ENCODE measurements at places on chromosomes 5 and 9.

GRCh38 chr9:87443006-87443405 lies 54.7 kb upstream of the DAPK1 start:
- no peak for DNase-seq

DNA sequence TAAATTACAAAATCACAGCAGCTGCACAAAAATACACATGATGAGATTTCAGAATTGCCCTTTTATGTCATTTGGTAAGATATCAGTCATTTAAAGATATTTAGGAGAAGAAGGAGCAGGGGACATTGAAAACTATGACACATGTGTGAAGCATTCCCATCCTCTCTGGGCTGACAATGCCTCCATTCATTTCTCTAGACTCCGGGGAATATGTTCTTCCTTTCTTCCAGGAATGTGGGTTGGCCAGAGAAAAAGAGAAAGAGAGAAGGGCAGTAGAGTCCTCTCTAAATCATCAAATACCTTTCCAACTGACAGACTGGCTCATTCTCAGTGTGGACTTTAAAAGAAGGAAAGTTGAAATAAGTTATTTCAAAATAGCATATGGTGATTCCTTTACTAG lies 205.6 kb upstream of the ADAMTSL1 start:
- no peak for DNase-seq

GRCh38 chr5:93246090-93246855 lies 334.7 kb downstream of the NR2F1-AS1 start:
- no peak for DNase-seq

GRCh38 chr9:91502475-91502874 lies 78.8 kb upstream of the NFIL3 start:
- DNase-seq: no peak

- no peak for DNase-seq
Observed at GRCh38 chr5:72705178-72705577, 111.3 kb upstream of the TNPO1 start.

GRCh38 chr5:77850536-77851175 lies 74.5 kb upstream of the TBCA start:
- DNase-seq: no peak

- no peak for DNase-seq
Observed at GRCh38 chr9:110623462-110624025, 44.0 kb upstream of the SVEP1 start.

- no peak for DNase-seq
Observed at GRCh38 chr5:65149827-65150226, 331.9 kb downstream of the ADAMTS6 start.

- DNase-seq: no peak
Observed at GRCh38 chr5:79236362-79236969, 535 bp downstream of the JMY start.

GRCh38 chr9:109098171-109098959 lies 21.4 kb downstream of the TMEM245 start:
- DNase-seq: no peak

DNA sequence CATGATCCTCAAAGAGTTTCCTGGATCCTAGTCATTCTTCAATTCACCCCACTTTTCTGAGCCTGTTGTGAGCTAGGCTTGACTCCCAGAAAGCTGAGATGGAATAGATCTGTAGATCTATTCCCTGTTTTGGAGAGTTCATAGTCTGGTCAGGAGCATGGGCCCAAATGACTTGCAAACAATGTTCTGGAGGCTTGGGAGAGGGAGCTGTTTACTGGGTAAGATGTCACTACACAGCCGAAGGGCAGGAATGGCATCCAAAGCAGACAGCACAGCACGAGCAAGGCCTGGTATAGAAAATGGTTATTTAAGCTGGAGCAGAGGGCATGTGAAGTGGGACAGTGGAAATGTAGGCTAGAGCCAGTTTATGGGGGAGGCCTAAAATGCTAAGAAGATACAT lies 152.5 kb upstream of the ALDH1B1 start:
- DNase-seq: no peak

DNA sequence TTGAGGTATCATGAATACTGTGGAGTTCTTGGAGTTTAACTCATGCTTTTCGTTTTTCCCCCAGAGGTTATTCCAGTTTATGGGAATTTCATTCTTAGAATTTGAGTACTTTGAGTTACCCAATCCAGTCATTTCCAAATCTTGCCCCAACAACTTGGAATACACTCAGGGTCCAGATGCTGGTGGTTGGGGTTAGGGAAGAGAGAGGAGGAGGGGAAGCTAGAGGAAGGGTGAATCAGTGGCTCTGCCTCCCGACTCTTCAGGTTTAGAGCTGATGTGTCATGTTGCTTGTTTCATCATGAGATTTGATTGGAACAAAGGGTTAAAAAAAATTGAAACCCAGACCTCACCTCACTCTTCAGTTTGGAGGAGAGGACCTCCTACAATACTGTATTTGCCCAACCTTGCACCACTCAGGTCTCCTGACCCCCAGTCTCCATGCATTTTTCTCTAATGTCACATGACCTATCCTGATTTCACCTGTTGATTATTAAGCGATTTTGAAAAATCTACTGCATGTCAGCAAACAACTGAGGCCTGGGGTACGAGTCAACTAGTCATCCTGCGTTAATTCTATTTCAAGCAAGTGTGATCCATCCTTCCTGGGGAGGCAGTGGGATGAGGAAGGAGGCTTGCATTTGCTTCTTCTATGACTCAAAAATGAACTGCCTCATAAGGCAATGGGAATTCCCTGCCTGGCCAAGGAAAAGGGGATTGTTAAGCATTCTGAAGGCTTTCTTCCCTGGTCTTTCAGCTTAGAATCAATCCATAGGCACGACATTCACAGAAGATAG lies 6.2 kb upstream of the SLC1A3 start:
- no peak for DNase-seq

- DNase-seq: no peak
Observed at GRCh38 chr5:142152384-142152732, 43.8 kb downstream of the NDFIP1 start.

GRCh38 chr9:109922617-109923470 lies 142.8 kb downstream of the PALM2AKAP2 start:
- DNase-seq: no peak

DNA sequence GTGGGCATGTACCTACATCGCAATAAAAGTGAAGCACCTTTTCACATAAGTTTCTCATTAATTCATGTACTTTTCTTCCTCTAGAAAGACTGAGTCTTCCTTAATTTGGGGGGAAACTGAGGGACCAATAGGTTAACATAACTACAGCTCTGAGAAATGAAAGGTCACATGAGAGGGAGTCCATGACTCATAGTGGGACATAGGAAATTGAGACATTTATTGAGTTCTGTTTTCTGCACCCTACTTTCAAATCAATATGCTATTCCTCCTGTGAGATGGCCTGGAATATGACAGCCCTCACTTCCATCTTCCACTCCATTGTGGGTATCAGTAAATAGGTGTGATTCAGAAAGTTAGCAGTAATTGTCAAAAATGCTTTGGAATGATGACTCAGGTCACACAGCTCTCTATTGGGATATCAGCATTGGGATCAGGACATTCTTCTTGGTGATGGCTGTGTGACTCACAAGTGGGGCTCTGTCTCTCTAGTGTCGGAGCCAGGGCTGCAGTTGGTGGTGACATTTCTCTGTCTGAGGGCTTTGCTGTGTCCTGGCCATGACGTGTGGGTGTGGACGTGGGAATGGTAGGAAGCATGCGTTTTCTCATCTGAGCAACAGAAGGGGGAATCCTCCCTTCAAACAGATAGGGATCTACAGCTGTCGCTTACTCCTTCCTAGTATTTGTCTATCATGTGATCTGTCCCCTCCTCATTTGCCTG lies 125.0 kb downstream of the TRIO start:
- peak; percentile 45 for DNase-seq

DNA sequence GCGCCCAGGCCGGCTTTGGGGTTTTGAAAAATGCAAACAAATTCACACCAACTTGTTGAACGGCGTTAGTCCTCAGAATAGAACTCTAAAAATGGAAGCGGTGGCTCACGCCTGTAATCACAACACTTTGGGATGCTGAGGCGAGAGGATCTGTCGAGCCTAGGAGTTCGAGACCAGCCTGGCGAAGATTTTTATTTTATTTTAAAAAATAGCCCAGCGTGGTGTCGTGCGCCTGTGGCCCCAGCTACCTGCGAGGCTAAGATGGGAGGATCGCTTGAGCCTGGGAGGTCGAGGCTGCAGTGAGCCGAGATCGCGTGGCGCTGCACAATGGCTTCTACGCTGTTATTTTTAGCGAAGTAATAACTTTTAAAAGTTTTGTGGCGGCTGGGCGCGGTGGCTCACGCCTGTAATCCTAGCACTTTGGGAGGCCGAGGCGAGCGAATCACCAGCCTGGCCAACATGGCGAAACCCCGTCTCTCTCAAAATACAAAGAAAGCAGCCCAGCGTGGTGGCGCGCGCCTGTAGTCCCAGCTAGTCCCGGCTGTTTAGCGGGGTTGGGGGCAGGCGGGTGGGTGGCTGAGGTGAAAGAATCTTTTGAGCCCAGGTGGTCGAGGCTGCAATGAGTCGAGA lies 694 bp upstream of the PLIN2 start:
- no peak for DNase-seq

DNA sequence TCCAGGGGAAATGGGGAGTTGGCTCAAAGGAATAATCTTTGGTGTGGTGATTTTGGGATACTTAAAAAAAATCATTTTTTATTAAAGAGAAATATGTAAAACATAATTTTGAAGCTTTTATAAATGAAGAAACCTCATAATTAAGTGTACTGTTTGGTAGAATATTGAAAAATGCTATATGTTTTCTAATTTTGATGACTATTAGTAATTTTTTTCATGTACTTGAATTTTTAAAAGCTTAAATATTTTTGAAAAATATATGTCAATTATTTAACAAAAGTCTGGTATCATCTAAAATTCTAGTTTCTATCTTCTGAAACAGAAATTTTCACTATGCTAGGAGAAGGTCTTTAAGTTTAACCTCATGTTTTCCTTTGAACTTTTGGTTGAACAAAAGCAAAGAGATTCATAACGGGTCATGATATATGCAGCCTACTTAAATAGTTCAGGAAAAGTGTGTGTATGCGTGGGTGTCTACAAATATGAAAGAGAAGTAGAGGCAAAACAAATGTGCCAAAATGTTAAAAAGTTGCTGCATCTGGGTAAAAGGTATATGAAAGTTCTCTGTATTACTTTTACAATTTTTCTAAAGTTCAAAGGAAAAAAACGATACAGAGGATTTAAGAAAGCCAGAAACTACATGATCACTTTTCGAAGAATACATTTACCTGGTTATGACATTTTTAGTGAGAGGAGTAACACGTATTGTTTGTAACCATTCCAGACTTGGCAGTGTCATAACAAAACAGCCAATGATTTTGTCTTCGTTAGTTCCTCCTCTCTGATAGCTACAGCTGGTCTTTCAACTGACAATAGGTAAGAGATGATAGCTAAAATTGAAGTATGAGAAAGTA lies 117.3 kb upstream of the TNFAIP8 start:
- DNase-seq: no peak

DNA sequence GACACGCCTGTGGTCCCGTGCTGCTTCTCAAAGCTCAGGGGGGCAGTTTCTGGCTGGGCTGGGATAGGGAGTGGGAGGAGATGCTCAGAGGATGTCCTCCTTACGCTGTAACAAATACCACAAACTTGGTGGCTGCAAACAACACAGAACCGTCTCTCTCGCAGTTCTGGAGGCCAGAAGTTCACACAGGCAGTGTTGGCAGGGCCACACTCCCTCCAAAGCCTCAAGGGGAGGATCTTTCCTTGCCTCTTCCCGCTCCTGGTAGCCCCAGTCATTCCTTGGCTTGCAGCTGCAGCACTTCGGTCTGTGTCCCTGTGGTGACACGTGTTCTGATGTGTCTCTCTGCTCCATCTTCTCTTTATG lies 10.4 kb upstream of the ORM1 start:
- DNase-seq: no peak

DNA sequence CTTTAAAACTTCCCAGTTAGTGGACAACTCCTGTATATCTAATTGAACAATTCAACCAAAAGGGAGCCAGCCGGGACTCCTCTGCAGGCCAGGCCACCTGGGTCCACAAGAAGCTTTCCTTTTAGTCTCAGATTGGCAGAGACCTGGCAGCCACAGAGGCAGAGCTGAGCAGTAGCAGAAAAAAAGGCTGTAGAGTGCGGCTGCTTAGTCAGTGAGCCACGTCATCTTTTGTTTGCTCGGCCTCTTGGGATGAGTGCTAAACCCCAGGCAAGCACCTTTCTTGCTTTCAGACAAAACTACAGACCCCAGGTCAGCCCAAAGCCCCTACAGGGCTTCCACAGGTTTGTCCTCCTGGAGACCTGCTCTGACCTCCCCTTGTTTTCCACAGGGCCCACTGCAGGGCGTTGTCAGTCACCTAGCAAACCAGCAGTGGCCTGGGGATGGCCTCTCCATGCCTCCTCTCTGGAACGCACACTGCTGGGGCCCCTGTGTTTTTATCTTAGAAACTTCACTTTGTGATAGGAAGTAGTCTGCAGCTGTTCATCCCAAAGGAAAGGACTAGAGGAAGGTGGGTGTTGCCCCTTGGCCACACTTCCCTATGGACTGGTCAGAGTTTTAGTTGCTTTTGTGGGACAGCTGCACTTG lies 49.9 kb downstream of the SHB start:
- no peak for DNase-seq

GRCh38 chr5:78587775-78588291 lies 60.7 kb downstream of the LHFPL2 start:
- DNase-seq: no peak

DNA sequence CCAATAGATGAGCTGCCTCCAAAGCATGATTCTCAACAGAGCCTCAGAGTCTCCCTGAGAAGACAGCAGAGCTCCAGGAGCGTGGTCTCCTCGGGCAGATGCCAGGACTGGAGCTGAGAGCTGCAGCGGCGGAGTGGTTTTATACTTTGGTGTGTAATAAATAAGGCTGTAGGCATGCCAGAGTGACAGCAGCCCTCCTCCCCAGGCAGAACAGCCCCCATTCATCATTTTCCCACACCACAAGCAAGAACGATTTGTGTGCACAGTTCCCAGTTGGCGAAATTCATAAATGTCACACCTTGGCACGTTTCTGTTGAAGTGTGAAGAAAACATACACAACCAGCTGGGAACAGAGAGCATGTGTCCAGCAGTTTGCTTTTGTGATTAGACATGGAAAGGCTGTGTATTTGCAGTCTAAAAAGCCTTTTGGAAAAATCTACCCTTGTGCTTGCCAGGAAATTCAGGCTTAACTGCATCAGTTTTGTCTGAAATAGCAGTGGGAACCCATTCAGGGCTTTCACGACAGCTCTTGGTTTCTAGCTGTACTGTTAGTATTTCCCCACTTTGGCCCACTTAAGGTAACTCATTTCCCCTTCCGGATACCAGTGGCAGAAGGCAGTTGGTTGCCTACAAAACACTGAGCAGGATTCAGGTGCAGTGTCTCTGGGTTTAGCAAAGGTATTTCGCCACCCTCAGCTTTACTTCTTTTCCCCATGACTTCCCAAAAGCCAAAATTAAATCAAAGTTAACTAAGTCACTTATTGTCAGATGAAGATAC lies at the start of gene C1QTNF3:
Gene C1QTNF3, minus strand, starts transcription at position 115 of the 778 bp plus-strand sequence. Its CDS starts 88 bp downstream, at position 27.
- DNase-seq: no peak

DNA sequence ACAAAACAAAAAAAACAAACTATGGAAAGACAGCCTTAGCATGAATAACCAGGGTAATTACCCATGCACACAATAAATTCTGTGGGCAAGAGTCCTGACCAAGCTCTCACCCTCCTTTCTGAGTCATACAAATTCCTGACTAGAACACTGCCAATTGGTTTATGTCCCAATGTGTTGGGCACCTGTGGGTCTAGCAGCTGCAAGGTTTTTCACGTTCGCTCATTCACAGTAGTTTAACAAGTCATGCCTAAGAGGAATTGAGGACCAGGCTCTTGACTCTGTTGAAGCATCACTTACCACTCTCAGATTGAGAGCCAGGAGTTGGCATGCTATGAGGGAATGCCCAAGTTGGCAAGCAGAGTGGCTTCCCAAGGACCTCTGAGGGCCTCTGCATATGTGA lies 205.5 kb upstream of the SLC24A2 start:
- DNase-seq: no peak

GRCh38 chr5:154782812-154783592 lies 27.8 kb downstream of the LARP1 start:
- no peak for DNase-seq

GRCh38 chr5:17769277-17769676 lies 135.0 kb downstream of the TAF11L14 start:
- no peak for DNase-seq

All from AG04449 (cell line).